ENCODE measurements at places on chromosomes 6 and 20.

GRCh38 chr6:104881964-104882668 lies 22.4 kb upstream of the HACE1 start:
- DNase-seq = no peak

DNA sequence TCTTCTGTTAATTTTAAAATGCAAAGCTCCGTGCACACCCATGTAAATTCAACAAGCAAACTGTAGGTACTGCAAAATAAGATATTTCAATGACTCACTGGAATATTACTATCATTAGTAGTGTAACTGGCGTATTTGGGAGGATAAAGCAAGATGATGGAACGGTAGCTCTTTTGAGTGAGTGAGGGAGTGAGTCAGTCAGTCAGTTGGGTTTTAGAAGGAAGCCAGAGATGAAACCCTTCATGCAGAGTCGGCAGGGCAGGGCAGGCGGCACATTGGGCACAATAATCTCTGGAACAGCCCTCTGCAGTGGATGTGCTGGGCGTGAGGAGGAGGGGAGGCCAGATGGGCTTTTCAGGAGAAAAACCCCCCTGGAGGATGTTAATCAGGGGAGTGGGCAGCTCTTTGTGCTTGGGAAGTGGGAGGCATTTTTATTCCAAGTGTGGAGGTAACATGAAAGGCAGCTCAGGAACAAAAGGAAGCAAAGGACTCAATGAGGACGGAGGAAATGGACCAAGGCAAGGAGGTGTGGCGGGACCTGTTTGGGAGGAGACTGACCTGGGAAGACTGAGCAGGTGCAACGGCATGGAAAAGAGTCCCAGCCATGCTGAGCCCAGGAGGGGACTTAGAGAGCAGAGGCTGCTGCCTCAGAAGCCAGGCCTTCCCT lies 171.2 kb downstream of the ZDHHC14 start:
- DNase-seq = no peak

- DNase-seq = no peak
Measured at GRCh38 chr6:56148488-56149186, 98.7 kb downstream of the COL21A1 start.

GRCh38 chr20:3203315-3204123 lies 963 bp downstream of the DDRGK1 start:
- no peak for DNase-seq
